NCI-H1092 treated with DMSO at 0.1 percent for 48 hours (cell line): ENCODE measurements at places on chromosomes 3 and 15.

DNA sequence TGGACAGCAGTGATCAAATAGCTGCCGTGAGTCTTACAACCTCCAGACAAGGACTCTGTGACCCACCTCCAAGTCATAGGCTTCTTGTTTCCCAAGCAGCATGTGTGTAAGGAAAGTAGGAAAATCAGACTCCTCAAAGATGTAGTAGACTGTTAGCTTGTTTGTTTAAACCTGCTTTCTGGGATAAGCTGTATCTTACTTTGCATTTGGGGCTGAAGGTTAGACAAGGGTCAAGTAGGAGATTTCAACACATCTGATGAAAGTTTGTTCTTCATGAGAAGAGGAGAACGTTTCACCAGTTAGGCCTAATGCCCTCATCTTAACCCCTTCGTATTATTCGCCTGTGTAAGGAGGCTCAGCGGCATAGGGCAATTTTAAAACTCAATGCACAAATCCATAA lies 756.4 kb upstream of the NR2F2 start:
- DNase-seq: no peak

GRCh38 chr15:68868296-68868695 lies 47.6 kb upstream of the ANP32A start:
- DNase-seq: no peak

GRCh38 chr3:48400824-48401433 lies 28.9 kb downstream of the FBXW12 start:
- DNase-seq: peak; percentile 2

DNA sequence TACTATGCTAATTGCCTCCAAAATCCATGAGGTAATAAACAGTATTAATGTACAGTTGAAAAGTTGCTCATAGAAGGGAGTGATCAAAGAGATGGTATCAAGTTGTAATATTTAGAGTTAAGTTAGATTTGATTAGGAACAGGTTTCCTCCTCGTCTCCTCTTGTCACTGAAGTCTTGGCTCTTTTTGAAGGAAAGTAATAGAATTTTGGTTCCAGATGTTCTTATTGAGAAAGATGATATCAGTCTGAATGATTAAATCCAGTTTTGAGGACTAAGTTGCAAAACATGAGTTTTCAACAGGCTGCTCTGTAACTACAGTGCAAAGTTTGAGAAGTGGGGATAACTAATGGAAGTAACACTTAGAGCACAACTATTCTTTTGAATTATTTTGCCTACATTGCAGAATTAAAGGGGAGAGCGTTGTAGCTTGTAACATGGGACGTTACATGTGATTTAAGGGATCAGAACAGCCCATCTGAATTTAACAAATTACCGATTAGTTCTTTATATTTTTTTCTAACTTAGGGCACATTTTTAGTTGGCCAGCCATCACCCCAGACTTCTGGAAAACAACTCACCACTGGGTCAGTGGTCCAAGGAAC lies 48.3 kb downstream of the MAP6D1 start:
- no peak for DNase-seq

- DNase-seq: no peak
These were observed 11.7 kb downstream of the RIOX2 start for GRCh38 chr3:97960551-97960950.

GRCh38 chr3:66450390-66451022 lies 50.3 kb downstream of the LRIG1 start:
- DNase-seq: peak; percentile 68

GRCh38 chr3:79354179-79354688 lies 413.6 kb downstream of the ROBO1 start:
- no peak for DNase-seq

- DNase-seq: peak; percentile 1
These were observed 279.4 kb downstream of the WNT5A start for GRCh38 chr3:55207744-55208143.

DNA sequence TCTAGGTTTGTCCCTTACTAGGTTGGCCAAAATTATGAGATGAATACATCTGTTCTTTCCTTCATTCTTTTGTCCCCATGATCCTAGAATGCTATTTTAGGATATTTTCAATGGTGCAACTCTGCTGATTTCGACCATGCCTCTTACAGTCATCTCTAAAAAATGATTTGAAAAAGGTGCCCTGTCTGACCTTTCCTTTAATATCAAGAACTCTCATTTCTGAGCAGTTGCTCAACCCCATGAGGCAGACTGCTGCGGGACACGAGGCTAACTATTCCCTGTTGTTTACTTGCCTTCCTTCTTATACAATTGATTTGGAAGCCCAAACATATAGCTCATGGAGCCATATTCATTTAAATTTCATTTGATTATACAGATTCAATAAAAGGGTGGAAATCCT lies 14.6 kb downstream of the PLSCR2 start:
- no peak for DNase-seq

- DNase-seq: no peak
These were observed 8.2 kb downstream of the ZPLD1 start for GRCh38 chr3:102443021-102443420.

DNA sequence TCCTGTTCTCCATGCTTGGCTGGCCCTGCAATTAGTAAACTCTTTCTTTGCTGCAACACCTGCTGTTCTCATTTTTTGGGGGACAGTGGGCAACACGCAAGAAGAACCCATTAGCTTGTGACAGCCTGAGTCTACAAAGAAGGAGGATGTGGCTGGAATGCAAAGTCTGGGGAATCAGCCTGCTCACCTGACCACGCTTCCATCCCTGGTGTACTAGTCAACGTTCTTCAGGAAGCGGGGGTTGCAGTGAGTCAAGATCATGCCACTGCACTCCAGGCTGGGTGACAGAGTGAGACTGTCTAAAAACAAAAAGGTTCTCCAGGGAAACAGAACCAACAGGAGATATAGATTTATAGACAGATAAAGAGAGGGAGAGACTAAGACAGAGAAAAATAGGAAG lies 27.7 kb upstream of the KBTBD12 start:
- no peak for DNase-seq
